ENCODE measurements at places on chromosomes 1 and 21.

DNA sequence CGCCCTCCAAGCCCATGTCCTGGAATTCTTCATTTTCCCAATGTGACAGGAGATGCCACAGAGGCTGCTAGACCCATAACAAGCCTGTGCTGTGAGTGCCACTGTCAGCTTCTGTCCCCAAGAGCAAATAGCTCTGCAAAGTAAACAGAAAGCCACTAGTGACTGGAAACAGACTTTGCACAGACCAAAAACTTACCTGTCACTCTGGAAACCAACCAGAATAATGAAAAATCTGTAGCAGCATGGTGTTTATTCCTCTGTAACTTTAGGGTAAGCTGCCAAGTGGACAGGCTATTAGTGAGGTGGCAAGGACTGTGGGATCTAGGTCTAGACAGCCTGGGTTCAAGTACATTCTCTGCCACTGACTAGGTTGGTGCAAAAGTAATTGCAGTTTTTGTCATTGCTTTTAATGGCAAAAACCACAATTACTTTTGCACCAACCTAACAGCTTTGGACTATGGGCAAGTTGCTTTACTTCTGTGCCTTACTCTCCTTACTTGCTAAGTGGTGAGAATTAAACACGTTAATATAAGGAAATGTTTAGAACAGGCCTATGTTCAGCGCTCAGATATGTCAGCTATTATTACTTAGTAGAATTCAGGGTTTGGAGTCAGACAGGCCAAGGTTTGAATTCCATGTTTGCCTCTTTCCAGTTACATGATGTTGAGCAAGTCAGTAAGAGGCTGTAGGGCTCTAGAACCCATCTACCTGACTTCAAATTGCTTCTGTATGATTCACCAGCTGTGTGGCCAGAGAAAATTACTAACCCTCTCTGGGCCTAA lies at the start of gene C8B:
TSS of gene C8B (minus strand) at position 100 of the 782 bp plus-strand sequence. CDS start at position 33, 67 bp downstream.
- no peak for DNase-seq

DNA sequence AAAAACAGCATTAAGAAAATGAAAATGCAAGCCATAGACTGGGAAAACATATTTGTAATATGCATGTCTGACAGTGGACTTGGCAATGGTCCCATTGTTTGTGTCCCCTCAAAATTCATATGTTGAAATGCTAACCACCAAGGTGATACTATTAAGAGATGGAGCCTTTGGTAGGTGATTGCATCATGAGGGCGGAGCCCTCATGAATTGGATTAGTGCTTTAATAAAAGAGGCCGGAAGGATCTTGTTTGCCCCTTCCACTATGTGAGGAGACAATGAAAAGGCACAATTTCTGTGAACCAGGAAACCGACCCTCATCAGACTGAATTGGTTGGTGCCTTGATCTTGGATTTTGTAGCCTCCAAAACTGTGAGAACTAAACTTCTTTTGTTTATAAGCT lies 232.3 kb downstream of the GPR52 start:
- no peak for DNase-seq

DNA sequence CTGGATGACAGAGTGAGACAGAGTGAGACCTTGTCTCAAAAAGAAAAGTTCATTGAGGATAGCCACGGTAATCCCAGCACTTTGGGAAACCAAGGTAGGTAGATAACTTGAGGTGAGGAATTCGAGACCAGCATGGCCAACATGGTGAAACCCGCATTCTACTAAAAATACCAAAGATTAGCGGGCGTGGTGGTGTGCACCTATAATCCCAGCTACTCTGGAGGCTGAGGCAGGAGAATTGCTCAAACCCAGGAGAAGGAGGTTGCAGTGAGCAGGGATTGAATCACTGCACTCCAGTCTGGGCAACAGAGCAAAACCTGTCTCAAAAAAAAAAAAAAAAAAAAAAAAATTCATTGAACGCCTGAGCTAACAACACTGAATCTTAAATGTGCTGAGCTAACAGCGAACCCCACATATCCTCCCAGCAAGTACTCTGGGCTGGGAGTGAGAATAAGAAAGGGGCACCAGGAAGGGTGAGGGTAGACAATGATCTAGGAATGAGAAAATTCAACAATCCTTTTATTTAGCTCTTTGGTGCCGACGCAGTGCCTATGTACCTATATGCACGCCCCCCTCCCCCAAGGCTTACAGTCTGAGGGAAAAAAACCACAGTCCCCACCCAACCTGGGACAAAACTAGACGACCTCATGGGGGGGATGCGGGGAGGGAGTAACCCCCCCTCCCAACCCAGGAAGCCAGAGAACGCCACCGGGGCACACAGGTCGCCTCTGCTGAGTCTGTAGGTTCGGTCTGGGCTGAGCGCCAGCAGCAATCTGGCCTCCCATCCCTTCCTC lies 1.4 kb upstream of the CACNA1S start:
- no peak for DNase-seq

DNA sequence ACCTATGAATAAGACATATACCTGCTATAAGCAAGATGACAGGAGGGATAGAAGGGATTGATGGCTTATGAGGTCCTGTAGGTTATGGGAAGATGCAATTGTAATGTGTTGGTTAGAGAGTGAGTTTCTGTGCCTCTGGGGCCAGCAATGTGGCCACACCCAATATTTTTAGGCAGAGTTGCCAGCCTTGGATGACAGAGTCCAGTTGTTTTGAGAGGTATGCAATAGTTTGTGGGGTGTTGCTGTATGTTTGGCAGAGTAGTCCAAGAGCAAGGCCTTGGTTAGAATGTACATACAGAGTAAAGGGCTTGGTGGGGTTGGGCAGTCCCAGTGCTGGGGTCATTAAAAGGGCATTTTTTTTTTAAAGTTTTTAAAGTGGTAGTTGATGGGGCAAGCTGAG lies 36.6 kb upstream of the PLA2G5 start:
- no peak for DNase-seq

DNA sequence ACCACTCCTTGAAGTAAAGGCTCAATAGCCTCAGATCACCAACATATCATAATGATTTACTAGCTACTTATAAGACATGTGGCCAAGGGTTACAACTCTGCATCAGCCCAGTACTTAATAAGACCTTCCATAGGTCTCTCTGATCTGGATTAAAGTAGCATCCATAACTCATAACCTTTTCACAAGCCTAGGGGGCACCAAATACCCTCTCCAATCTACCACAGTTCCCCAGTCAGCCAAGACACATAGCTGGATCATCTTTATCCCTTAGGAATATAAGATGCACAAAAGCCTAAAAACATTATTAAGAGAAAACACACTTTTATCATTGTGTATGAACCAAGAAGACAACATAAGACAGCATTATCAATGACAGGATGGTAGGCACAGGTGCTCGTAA lies 22.1 kb downstream of the SSX2IP start:
- DNase-seq: no peak

DNA sequence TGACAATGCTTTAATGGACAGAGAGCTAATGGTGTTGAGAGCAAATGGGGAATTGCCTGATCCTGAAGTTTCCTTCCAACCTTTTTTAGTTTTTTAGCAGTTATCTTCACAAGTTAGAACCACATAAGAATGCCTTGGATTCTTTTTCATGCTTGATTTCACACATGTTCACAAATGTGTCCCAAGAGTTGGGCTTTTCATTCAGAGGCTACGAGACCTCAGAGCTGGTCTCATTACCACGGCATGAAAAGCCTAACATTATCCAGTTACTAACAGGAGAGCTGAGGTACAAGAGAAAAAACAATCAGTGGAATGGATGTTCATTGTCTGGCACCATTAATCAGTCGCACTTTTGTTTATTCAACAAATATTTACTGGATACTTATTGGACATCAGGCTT lies 340.6 kb downstream of the ZNF326 start:
- no peak for DNase-seq

DNA sequence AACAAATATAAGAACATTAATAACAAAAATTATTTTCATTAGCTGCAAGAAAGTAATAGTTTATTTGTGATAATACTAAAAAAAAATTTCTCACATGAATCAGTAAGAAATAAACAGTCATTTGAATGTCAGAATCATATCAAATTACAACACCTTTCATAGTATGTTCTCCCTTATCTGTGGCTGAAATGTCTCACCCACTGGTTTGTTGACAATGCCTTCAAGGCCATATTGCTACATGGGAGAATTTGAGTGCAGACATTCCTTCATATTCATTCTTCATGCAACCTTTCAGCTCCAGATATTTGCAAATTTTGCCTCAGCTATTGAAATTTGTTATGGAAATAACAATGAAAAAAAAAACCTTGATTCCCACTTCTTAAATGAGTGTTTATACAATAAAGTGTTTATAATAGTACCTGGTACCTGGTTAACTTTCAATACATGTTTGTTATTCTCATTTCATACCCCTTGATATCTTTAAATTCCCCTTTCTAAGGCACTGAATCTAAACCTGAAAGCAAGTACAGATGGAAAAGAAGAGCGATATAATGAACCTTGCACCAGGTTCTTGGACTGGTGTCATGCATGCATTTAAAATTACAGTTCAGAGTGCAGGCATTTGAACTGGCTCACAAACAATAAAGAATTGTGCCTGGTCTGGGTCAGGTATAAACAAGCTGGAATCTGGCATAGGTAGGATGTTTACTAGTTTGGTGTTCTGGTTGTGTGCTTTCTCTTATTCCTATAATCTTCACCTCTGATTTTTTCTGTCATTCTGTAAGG lies 242.2 kb upstream of the ADGRL2 start:
- DNase-seq: no peak

- DNase-seq: no peak
These were observed 766.4 kb upstream of the ADGRL2 start for GRCh38 chr1:81034291-81034690.

DNA sequence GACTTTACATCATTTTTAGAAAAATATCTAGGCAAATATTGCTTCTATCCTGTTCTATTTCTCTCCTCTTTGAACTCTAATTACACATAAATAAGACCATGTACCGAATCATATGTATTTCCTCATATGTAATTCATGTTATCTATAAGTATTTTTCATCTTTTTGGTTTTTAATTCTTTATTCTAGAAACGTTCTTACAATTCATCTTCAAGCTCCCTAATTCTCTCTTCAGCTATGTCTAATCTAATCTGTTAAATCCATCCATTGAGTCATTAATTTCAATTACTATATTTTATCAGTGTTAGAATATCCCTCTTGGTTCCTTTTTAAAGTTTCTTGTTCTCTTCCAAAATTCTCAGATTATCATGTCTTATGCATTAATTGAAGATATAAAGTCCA lies 61.8 kb downstream of the DUSP10 start:
- no peak for DNase-seq

DNA sequence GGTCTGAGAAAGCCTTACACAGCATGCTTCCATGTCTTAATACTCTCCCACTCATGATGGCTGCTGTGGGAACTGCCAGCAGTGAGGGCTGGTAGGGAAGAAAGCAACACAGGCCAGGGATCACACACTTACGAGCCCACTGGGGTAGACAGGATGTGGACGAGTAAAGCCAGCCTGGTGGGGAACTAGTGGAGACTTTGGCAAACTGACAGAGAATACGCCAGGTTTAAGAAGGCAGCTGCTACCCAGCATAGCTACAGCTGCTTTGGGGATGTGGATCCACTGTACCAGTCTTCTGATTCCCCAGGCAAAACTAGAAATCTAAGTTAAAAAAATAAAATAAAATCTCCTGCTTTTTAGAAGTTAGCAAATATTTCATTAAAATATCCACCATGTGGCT lies 664.0 kb downstream of the SMYD3 start:
- no peak for DNase-seq

DNA sequence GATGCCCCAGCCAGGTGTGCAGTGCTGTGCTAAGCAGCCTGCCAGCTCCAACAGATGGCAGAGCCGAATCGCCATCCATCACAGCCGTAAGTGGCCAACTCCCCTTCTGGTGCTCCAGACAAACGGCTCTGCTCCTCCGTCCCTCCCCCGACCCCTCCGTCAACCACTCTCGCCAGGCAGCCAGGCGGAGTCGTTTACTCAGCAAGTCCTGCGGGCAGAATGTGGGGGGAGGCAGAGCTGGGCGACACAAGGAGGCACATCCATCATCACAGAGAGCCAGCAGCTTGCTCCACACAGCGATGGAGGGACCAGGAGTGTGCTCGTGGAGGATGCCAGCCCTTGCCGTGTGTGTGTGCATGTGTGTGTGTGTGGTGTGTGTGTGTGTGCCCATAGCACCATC lies 206.6 kb upstream of the GRIK3 start:
- DNase-seq: no peak

GRCh38 chr1:226873771-226874578 lies 3.6 kb downstream of the PSEN2 start:
- no peak for DNase-seq

DNA sequence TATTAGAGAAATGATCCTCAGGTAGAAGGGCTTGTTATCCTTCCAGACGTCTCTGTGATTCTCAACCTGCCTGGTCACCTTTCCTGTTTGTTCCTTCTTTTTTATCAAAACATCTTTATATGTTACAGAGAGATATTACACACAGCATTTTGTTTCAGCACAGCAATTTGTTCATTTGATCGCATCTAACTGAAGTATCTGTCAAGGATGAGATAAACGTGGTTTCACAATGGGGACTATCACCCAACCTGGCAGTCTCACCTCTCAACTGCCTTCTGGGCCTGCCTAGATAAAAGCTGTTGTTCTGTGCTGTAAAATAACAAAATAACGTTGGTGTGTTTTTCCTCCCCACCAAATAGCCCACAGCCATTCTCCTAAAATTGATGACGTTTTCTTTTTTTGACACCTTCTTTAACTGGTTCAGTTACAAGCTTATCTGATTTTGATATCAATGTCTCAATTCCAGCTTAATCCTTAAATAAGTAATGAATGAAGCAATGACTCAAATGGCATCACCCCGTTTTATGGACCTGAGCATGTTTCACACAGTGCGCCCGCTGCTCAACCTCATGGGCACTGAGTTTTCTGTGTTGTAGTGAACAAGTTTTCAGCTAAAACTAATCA lies 367.9 kb upstream of the RUNX1 start:
- no peak for DNase-seq

GRCh38 chr1:5430911-5431697 lies 561.1 kb downstream of the NPHP4 start:
- no peak for DNase-seq

DNA sequence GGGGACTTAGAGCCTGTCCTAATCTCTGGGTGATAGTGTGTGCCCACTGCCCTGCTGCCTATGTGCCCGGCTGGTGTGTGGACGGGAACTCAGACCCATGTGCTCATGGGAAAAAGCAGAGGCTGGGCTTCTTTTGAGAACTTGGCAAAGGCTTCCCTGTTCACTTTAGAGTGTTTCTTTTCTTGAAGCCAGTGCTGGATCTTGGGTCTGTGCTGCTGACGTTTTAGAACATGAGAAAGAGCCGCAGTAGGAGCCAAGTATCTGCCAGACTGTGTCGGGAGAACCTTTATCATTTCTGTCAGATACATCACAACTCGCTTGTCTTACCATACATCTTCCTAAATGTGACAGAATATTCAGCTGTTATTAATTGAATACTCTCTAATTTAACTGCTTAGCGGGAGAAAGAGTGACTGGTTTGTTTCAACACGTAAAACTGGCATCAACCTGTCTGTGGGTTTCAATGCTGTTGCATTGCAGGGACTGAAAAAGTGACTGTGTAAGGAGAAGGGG lies 195.2 kb downstream of the PBX1 start:
- no peak for DNase-seq

- peak; percentile 25 for DNase-seq
These were observed at the start of gene PSEN2 for GRCh38 chr1:226870401-226871279. Gene PSEN2 (plus strand): TSS chr1:226870616. CDS start chr1:226881908, 11,292 bp downstream.

GRCh38 chr1:62516600-62516999 lies 79.8 kb downstream of the USP1 start:
- no peak for DNase-seq

Measured in activated T-cell treated with anti-CD3 and anti-CD28 coated beads for 4 hours (primary cell).